ENCODE measurements at places on chromosomes 1 and 21. TPM values are rescaled to one million over a fixed set of nuclear protein-coding genes. Genes with fewer than 3 reads are reported as not detected.

The OLFML2B gene
- total RNA-seq, result 2.3 TPM

The AKR7A2 gene
- total RNA-seq, result 58.0 TPM

The BSND gene
- 0.38 TPM for total RNA-seq

The GABRD gene
- 2.7 TPM for total RNA-seq

The LRRC38 gene
- 0.17 TPM for total RNA-seq

The OR6Y1 gene
- 0.16 TPM for total RNA-seq

The OPTC gene
- total RNA-seq, result not detected

The PPFIA4 gene
- 22.1 TPM for total RNA-seq

The CELA3B gene
- not detected for total RNA-seq

The OR14C36 gene
- total RNA-seq, result not detected

The FCN3 gene
- total RNA-seq, result not detected

The SPRR2D gene
- not detected for total RNA-seq
